ENCODE measurements at places on chromosomes 6 and 20. TPM values are rescaled to one million over a fixed set of nuclear protein-coding genes. Genes with fewer than 3 reads are reported as not detected.

DNA sequence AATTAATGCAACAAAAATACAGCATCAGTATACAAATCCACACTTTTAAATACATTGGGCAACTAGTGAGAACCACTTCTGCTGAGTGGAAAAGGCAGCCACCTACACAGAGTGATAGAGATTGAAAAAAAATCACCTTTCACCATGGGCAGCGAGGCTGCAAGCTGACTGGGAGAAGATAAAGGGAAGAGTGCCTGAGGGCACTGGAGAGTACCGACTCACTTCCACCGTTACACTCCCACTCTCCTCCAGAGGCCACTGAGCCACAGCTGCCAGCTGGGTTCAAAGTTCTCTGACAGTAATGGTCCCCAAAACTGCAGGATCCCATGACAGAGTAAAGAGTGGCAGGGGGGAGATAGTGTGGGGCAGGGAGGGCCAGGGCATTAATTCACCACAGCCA, 24.1 kb downstream of the PXT1 start:
- H3K4me1 ChIP-seq, result peaks cover 16% of the 10 kb centered on the region
- H3K27ac ChIP-seq, result no peak overlapping the region
- H3K4me3 ChIP-seq, result no peak overlapping the region
- DNase-seq, result no peak

GRCh38 chr6:7732228-7732627, 6.3 kb downstream of the BMP6 start:
- DNase-seq, result no peak
- peaks cover 11% of the 10 kb centered on the region for H3K4me1 ChIP-seq
- no peak overlapping the region for H3K4me3 ChIP-seq
- H3K27me3 ChIP-seq, result peaks cover 63% of the 10 kb centered on the region
- no peaks in the 10 kb centered on the region for H3K36me3 ChIP-seq
- H3K27ac ChIP-seq, result no peak overlapping the region

- H3K36me3 ChIP-seq, result no peaks in the 10 kb centered on the region
- no peak overlapping the region for H3K4me3 ChIP-seq
- no peak overlapping the region for H3K27ac ChIP-seq
- H3K4me1 ChIP-seq, result no peaks in the 10 kb centered on the region
- DNase-seq, result no peak
- no peaks in the 10 kb centered on the region for H3K27me3 ChIP-seq
Measured at GRCh38 chr6:77764364-77764763, 111.5 kb downstream of the MEI4 start.

- peaks cover 56% of the 10 kb centered on the region for H3K27me3 ChIP-seq
- no peak for DNase-seq
- H3K4me3 ChIP-seq, result no peak overlapping the region
- no peak overlapping the region for H3K27ac ChIP-seq
- no peaks in the 10 kb centered on the region for H3K4me1 ChIP-seq
Measured at GRCh38 chr6:11036351-11036740, 7.8 kb downstream of the ELOVL2 start.

DNA sequence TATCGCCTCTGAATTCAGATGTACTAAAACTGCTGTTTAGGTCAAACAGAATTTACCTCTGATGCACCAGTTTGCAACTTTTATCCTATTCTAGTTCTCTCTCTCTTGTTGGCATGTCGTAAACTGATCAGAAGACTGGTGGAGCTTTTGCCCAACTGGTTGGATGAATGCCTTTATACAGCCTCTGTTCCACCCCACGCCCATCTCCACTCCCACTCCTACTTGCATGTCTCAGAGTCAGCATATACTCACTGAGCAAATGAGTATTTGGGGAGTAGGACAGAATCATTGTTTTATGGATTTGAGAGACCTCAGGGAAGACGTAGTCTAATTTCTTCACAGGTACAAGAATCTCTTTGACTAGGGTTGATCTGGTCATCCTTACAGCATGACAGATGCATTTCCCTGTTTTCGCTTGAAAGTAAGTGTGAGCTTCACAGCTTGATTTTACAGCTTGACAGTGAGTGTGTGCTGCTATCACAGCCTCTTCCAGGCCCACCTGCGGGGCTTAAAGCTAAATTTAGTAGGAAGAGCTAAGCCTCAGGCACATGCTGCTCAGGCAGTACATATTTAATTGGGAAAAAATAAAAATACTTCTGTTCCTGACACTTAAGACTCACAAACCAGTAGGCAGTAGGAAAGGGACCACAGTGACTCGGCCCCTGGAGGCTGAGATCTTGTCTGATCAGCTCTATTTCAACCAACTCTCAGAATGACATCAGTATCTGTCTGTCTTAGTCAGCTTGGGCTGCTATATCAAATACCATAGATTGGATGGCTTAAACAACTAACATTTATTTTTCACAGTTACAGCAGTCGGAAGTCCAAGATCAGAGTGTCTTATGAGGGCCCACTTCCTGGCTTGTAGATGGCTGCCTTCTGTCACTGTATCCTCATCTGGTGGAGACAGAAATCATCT, 30.4 kb downstream of the TRMT6 start:
- H3K27ac ChIP-seq, result peak overlapping the region; percentile 60
- peaks cover 18% of the 10 kb centered on the region for H3K4me1 ChIP-seq
- H3K4me3 ChIP-seq, result no peak overlapping the region
- peaks cover 1% of the 10 kb centered on the region for H3K36me3 ChIP-seq
- no peak for DNase-seq
- peaks cover 9% of the 10 kb centered on the region for H3K27me3 ChIP-seq

DNA sequence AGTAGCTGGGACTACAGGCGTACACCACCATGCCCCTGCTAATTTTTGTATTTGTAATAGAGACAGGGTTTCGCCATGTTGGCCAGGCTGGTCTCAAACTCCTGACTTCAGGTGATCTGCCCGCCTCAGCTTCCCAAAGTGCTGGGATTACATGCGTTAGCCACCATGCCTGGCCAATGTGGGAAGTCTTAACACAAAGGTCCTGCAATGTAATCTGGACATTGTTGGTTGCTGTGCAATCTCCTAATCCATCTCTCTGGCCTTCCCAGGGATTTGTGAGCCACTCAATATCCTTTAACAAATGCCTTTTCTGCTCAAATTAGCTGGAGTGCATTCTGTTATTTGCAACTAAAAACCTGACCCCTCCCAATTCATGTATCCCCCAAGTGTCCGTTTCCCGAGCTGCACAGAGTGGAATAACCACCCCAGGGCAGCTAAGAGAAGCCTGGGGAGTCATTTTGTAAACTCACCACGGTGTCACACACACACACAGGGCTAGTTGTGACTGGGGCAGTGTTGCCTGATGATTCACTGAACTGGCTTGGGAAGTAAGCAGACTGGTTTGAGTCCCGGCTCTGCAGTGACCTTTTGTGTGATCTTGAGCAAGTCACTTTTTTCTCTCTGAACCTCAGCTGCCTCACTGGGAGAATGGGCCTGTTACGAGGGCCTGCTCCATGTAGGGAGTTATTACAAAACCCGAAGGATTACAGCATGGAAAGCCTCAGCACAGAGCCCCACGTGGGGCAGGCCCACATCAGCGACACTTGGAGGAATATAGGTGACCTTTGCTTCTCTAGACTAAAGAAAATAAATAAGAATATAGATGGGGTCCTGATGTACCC, 152.3 kb downstream of the ZMYND8 start:
- no peaks in the 10 kb centered on the region for H3K27me3 ChIP-seq
- H3K36me3 ChIP-seq, result no peaks in the 10 kb centered on the region
- H3K27ac ChIP-seq, result no peak overlapping the region
- DNase-seq, result no peak
- no peak overlapping the region for H3K4me3 ChIP-seq
- H3K4me1 ChIP-seq, result peaks cover 8% of the 10 kb centered on the region

B3GAT2 gene
- total RNA-seq, result 0.02 TPM

DNA sequence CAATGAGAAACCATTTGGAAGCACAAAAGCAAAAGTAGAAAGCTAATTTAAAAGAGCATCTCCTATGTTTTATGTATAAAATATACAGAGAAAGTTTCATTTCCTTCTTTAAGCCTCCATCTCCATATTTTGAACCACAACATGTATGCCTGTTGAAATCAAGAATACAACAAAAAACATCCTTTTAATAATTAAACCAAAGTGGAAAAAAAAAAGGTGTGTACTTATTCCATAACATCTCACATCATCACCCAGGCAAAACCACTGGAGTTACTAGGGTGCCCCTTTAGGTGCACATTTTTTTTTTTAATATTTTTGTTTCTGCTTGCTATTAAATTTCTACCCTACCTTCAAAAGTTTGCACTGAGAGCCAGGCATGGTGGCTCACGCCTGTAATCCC, 43.0 kb downstream of the EDN1 start:
- no peaks in the 10 kb centered on the region for H3K27me3 ChIP-seq
- no peak for DNase-seq
- H3K4me1 ChIP-seq, result no peaks in the 10 kb centered on the region
- no peaks in the 10 kb centered on the region for H3K36me3 ChIP-seq

MCCD1 gene
- total RNA-seq, result not detected
